H4 (cell line): ENCODE measurements at places on chromosomes 2 and 18.

DNA sequence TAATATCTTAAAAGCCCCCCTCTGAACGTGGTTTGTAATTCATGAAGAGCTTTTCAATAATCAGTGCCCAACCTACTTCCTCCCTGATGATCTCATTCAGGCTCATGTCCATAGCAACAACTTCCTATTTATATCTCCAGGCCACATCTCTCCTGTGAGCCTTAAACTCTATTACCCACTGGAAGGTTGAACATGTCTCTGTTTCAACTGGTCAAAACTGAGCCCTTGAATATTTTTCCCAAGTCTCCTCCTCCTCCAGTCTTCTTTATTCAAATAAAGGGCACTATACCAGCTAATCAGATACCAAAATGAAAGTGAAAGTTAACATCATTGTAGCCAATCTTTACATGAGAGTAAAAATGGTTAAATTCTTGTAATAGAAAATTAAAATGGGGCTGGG lies 63.7 kb upstream of the ITGA4 start:
- DNase-seq = peak; percentile 72

DNA sequence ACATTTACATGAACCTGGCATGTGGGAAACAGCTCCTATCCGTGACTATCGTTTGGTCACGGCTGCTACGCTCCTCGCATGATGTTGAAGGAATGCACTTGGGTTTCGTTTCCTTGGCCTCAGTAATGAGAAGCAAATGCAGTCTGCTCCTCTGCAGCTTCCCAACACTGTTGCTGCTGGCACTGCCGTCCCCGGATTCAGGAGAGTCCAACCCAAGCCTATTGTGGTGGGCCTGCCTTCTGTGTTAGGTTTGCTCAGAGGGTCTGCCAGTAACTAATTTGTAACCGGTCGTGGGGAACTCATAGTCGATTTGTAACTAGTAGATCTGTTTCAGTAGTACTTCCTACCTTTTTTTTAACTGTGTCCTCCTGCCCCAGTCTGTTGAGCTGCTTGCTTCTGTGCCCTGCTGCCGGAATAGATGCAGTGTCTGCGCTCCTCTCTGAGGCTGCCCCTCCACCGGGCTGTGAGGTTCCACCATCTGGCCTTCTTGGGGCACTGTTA lies 58.4 kb downstream of the WDSUB1 start:
- no peak for DNase-seq

- no peak for DNase-seq
Observed at GRCh38 chr2:81355436-81355835, 1050.9 kb upstream of the LRRTM1 start.

DNA sequence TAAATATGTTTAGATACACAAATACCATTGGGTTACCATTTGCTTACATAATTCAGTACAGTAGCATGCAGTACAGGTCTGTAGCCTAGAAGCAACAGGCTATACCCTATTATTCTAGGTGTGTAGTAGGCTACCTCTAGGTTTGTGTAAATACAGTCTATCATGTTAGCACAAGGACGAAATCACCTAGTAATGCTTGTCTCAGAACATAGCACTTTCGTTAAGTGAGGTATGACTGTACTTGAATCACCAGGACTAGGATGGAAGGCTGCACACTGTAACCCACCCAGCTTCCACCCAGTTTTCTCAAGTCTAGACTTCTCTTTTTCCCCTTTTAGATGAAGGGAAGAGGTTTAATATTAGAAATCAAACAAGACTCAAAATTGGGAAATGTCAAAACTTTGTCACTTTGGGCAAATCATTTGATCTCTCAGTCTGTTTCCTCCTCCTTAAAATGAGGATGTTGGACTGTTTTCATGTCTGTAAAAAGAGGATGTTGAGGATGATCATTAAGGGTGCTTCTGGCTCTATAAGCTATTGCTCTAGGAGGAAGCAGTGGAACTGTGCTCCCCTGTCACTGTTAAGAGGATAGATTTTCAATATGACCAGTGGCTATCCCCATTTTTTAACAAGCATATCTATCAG lies 3.7 kb upstream of the SOCS6 start:
- no peak for DNase-seq

GRCh38 chr2:63530704-63531279 lies 57.5 kb downstream of the WDPCP start:
- no peak for DNase-seq

GRCh38 chr2:165408186-165408585 lies 61.3 kb upstream of the CSRNP3 start:
- no peak for DNase-seq

DNA sequence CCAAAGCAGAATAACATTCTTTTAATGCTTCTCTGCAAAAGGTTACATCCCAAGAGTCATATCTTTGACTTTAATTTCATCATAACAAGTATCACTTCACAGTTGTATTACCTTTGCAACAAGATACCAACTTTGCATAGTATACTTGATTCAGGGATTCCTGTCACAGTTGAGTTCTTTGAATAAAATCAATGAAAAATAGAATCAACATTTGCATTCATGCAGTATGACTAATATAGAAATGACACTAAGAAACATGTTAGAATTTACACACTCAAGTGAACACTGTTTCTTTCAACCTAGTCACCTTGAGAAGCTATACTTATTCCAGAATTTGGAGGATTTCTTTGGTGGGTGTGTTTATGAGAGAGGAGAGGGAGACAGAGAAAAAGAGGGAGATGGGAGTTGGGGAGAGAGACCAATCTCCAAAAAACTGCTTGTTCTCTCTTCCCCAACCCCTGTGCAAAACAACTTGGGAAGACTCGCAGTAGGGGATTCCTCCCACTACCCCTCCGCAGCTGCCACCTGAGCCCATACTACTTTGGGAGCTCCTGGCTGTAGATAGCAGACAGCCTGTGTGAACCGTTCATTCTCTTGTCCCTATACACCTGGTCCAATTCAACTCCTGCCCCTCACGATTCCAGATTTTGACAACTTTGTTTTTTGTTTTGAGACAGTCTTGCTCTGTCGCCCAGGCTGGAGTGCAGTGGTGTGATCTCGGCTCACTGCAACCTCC lies 57.7 kb downstream of the PELI1 start:
- no peak for DNase-seq

GRCh38 chr18:29226213-29226612 lies 1049.3 kb upstream of the CDH2 start:
- no peak for DNase-seq

DNA sequence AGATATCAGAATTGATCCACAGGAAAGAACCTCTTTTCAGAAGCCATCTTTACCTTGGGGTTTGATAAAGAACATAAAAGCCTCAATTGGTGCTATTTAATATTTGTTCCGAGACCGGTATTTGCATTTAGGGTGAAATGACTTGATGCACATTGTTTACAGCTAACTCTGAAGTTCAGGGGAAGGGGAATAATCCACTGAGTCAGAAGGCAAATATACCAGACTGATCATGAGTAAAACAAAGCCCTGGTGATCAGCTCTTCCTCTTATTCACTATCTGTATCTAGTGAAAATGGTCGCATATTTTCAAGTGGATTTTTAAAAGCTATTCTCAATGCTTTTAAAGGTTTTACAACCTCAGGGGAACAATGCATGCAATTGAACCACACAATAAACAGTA lies 53.0 kb upstream of the ATP8B1 start:
- DNase-seq = no peak

DNA sequence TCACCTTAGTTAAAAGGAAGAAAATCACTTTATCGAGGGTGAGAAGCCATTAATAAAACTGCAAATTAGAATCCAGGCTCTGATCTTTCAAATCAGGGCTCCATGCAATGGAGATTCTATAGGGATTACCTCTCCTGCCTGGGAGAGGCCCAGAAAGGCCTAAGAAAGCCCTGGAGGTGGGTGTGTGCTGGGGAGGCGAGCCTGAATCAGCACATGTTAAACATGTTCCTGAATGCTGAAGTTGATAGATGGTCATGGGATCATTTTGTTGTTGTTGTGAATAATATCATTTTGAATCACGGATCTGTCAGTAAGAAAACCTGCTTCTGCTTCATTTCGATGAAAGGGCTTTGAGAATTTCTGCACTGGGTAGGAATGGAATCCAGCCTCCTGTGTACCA lies 254.3 kb downstream of the ACKR3 start:
- DNase-seq = no peak

DNA sequence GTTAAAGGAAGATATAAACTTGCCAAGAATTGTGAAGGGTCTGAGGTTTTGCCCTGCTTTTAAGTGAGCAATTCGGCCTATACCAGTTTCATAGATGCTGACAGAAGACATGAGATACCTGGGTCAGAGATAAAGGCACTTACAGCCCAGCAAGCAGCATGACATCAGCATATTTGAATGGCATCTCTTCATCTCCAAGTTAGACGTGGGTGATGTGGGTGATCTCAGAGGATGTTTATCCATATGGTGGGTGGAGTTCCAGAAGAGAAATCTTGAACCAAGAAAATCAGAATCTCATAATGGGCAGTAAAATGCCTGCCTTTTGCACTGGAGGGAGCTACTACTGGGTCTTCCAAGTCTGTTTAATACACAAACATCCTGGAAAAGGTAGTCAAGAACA lies 44.7 kb downstream of the GYPC start:
- DNase-seq = peak; percentile 25

GRCh38 chr2:151946899-151947812 lies 118.9 kb upstream of the ARL5A start:
- DNase-seq = peak; percentile 22

GRCh38 chr2:24571828-24572442 lies 80.9 kb downstream of the NCOA1 start:
- DNase-seq = no peak

- DNase-seq = no peak
Observed at GRCh38 chr2:146244830-146245229, 1600.0 kb upstream of the ACVR2A start.

- DNase-seq = no peak
Observed at GRCh38 chr2:80026040-80026729, 278.4 kb downstream of the LRRTM1 start.

DNA sequence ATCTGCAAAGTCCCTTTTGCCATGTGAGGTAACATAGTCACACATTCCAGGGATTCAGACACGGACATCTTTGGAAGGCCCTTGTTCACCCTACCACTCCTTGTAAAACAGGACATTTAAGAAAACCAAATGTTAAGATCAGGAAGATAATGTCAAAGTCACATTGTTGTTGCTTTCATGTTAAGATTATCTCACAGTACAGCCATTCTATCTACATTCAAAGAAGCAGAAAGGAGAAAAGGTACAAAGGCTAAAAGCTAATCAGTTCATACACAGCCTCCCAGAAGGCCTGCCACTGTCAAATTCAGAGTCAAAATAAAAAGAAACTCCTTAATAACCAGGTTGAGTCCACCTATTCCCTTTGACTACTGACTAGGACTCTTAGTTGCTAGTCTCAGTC lies 573.7 kb downstream of the ARHGAP15 start:
- no peak for DNase-seq

DNA sequence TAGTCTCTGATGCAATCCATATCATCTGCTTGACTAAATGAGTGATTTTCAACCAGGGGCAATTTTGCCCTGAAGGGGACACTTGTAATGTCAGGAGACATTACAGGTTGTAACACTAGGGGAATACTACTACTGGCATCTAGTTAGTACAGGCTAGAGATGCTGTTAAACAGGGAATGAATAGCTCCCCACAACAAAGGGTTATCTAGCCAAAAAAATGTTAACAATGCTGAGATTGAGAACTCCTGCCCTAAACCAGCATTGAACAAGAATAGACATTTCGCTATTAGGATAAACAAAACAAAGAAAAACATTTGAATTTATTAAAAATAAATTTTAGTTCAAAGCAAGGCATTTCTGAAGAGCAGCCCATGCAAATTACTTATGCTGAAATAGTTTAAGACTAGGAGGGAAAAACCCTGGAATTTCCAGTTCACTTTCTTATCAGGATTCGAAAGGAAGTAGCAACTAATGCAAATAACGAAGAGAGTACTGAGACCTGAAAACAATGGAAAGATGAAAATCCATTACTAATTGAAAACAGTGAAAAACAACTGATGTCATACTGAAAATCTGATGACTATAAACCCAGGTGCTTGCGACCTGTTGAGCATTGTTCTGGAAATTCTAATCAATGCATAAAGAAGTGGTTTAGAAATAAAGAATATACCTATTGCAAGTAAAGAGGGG lies 53.1 kb downstream of the CAB39 start:
- DNase-seq = no peak

DNA sequence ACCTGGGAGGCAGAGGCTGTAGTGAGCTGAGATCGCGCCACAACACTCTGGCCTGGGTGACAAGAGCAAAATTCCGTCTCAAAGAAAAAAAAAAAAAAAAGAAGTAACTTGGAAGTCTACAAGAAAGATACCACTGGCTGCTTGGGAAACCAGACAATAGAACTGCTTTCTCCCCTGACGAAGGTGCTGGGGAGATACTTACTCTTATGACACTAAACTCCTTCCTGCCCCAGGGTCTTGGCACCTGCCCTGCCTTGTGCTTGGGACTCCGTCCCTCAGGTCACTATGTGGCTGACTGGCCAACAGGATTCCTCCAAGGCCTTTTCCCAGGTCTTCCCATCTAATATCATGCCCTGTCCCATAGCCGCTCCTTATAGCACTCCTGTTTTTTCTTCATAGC lies 30.7 kb downstream of the INPP5D start:
- DNase-seq = no peak
